ENCODE measurements at places on chromosomes 4 and X.

GRCh38 chr4:8556341-8557150, 23.6 kb upstream of the GPR78 start:
- no peak for DNase-seq

DNA sequence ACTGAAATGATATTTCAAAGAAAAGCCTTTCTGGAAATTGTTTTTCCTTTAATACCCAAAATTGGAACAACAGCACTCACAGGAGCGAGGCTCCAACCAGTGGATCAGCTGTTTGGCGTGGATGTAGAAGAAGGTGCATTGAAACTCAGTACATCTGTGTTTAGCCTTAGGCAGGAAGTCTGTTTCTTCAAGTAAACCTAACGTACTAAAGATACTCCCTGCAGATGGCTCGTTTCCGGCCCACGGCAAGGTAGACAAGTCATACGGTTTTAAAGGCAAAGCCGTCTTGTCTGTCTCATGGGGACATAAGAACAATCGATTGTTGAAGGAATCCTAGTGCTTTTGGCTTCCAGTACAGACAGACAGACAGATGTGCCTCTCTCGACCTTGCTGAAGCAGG, 50.0 kb upstream of the CLCN4 start:
- DNase-seq, result no peak

- DNase-seq, result no peak
These were observed 6.5 kb upstream of the GLRA3 start for GRCh38 chr4:174835536-174835935.

DNA sequence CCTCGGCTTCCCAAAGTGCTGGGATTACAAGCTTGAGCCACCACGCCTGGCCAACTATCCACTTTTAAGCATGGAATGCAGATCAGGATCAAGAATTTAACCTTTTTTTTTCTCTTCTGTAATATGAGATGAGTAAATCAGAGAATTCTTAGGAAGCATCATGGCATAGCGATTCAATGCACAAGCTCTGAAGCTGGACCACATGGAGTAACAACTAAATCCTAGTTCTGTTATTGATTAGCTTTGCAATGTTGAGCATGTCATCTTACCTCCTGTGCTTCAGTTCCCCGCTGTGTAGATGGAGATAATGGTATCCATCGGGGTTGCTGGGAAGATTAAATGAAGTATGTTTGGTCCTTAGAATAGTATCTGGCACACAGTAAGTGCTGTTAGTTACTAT, 1.9 kb upstream of the SNX25 start:
- no peak for DNase-seq

- DNase-seq, result no peak
These were observed at the start of gene SLC9B2 for GRCh38 chr4:103076747-103077347. Gene SLC9B2 (minus strand): TSS chr4:103076761. CDS start chr4:103067550, 9,211 bp downstream.

GRCh38 chr4:79250887-79251286, 75.0 kb downstream of the NAA11 start:
- no peak for DNase-seq

DNA sequence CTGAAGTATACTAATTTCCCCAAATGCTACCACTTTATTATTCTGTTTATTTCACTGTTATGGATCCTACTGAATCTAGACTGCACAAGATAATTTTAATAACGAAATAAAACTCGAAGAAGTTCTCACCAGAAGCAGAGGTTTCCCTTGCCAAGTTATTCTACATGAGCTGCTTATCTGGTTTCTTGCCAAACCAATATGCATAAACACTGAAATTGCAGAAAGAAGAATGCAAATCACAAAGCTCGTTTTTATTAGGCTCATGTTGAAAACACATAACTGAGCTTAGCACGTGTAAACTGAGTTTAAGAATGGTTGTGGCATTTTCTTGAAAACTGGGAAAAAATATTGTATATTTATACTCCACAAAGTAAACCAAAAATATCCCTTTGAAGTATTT, 35.9 kb downstream of the GRID2 start:
- DNase-seq, result no peak

GRCh38 chr4:86223472-86223871, 136.4 kb downstream of the MAPK10 start:
- DNase-seq, result no peak

DNA sequence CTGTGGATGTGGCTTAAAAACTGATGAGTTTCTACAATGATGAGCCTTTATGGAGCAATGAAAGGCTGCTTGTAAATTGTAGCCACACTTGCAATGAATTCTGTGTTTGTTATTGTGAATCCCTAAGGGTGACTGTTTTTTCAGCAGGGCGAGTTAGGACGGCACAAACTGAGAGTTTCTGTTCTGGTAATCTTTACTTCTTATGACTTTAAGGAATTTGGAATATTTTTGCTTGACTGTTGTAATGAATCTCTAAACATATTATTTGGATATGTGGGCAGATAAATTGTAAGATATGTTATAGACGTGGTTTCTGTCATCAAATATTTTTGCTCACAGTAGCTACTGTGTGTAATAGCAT, 22.2 kb downstream of the RBPJ start:
- DNase-seq, result no peak

DNA sequence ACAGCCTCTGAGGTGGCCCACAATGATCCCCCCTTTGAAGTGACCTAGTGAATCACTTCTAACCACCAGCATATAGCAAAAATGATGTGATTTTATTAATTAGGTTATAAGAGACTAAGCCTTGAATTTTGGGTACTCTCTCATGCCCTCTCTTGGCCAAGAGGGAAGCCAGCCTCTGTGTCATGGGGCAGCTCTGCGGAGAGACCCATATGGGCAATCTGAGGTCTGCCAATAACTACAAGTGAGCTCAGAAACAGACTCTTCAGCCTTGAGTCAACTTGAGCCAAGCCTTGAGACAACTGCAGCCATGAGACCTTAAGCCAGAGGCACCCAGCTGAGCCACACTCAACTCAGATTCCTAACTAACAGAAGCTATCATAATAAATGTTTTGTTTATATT, 45.7 kb downstream of the MANBA start:
- DNase-seq, result no peak

DNA sequence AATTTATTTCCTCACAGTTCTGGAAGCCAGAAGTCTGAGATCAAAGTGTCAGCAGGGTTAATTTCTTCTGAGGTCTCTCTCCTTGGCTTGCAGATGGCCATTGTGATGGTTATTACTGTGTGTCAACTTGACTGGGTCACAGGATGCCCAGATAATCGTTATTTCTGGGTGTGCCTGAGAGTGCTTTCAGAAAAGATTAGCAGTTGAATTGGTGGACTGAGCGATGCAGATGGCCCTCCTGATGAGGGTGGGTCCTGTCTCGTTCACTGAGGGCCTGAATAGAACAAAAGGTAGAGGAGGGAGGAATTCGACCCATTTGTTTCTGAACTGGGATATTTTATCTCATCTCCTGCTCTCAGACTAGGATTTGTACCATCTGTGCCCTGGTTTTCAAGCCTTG, 15.7 kb downstream of the SMIM43 start:
- DNase-seq, result no peak

DNA sequence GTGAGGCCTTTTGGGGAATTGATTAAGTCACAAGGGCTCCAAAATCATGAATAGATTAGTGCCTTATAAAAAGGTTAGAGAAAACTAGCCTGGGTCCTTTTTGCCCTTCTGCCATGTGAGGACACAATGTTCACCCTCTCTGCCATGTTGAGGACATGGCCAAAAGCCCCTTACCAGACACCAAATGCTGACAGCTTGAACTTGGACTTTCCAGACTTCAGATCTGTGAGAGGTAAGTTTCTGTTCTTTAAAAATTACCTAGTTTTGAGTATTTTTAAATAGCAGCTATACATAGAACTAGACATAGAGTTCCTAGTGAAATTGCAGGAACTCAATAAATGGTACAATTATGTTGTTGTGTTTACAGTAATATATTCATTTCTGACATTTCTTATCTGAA, 1214.4 kb downstream of the ADGRL3 start:
- no peak for DNase-seq

DNA sequence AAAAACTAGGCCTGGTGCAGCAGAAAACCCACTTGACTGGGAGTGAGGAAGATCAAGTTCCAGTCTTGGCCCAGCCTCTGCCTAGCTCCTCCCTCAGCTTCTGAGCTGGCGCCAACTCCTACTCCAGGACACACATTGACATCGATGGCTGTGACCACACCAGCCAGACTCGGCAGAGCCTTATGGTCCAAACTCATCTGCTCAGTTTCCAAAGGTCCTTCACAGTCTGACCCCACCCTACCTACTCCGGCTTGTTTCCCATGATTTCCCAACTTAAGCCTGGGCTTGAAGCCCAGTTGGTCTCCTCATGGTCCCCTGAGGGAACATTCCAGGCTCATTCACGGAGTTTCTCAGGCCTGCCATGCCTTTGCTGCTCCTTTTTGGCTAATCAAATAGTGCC, 10.1 kb downstream of the ELF4 start:
- no peak for DNase-seq

DNA sequence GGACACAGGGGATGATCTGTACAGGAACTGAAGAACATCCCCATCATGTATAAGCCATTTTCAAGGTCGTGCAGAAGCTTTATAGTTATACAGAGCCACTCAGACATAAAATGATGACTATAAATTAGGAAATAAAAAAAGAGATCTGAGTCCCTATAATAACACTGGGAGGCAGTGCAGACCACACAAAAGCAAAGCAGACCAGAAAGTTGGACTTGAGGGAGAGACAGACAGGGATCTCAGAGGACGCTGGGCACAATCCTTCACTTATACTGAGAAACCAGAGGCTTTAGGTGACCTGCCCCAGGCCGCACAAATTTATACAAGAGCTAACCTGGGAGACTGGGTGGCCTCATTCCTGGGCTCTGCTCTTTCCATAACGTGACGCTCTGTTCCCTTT, 70.5 kb downstream of the HADH start:
- no peak for DNase-seq

GRCh38 chr4:24476282-24476681, 108.1 kb downstream of the DHX15 start:
- no peak for DNase-seq

- DNase-seq, result peak; percentile 60
These were observed 10.1 kb downstream of the SCARB2 start for GRCh38 chr4:76203541-76203940.

GRCh38 chrX:3442691-3443090, 96.2 kb upstream of the MXRA5 start:
- no peak for DNase-seq

- DNase-seq, result no peak
These were observed 27.8 kb upstream of the CD99L2 start for GRCh38 chrX:150926304-150926703.

GRCh38 chr4:121030131-121030530, 42.2 kb downstream of the NDNF start:
- no peak for DNase-seq

GRCh38 chrX:153769158-153769864, 5.3 kb downstream of the PLXNB3 start:
- DNase-seq, result no peak

DNA sequence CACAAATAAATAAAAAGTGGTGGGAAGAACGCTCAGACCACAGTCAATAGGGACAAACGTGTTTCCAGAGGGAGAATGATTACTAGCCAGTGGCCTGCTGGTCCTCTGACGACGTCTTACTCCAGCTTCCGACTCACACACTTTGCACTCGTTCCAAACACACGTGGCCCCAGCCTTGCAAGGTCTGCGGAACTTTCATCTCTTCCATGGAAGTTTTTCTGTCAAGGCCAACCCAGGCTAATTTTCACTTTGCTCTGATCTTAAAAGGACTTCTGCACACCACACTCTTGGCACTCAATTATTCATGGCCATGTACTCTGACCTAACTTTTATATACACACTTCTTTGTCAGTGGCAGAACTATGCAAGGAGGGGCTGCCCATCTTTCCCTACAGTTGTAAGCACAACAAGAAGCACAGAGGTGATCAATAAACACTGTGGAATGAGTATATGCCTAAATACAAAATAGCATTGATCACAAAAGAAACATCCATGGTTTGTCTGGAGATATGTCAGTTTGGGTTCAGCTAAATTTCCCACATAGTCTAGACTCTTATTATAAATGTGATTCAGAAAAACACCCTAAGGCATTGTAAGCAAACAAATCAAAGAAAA, 69.4 kb downstream of the STX18 start:
- no peak for DNase-seq

GRCh38 chrX:118550792-118551191, 55.2 kb downstream of the DOCK11 start:
- DNase-seq, result no peak

DNA sequence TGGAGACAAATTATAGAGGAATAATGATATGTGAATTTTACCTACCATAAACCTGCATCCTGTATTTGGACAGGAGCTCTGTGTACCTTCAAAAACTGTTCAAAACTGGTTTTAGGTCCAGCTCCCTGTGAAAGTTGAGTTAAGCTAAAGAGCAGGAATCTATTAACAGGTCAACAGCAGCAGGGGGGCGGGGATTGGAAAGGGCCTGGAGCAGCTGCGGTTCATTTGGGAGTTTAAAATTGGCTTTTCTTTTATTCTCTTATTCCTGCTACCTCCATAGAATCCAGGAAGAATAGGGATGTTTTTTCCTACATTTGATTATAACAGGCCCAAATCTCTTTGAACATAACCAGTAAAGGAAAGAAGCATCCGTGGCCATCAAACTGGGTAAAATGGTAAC, 23.8 kb downstream of the SHROOM3 start:
- no peak for DNase-seq

- no peak for DNase-seq
These were observed 5.7 kb upstream of the DGAT2L6 start for GRCh38 chrX:70171624-70172023.

- DNase-seq, result no peak
These were observed 59.1 kb downstream of the FREM3 start for GRCh38 chr4:143641361-143641760.

DNA sequence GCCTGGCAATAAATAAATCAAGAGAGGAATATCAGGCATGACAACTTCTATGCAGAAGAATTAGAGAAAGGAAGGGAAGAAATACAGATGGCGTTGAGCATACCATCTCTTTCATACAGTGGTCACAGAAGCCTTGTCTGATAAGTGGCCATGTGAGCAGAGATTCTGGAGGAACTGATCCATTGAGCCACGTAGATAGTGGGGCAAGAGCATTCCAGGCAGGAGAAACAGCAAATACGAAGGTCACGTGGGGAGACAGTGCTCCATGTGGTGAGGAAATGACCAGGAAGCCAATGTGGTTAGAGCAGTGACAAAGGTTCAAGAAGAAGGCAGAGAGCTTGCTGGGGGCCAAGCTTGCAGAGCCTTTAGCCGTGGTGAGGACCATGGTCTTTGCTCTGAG, 226.7 kb upstream of the NOCT start:
- no peak for DNase-seq

GRCh38 chrX:102934624-102935023, 2.4 kb upstream of the RAB40AL start:
- no peak for DNase-seq

GRCh38 chrX:10166248-10166716, 9.5 kb downstream of the CLCN4 start:
- DNase-seq, result no peak

DNA sequence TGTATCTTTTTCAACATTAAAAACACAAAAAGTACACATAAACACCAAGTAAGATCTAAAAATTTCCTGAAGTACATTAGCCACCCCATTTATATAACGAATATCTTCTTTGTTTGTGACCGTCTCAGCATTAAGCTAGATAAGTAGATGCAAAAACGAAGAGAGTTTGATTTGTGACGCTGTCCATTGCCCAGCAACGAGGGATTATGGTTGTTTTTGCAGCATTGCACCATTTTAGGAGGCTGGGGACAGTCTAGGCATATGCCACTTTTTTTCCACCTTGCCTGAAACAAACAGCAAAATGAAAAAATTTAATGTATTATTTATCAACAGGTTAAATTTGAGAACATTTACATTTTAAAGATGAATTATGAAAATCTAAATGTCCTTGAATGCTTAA, 12.0 kb upstream of the IGSF1 start:
- DNase-seq, result no peak
